Esophagus squamous epithelium (tissue), 5 donors: ENCODE measurements at places on chromosomes 1 and 21.

- no peak for DNase-seq
These were observed 250.8 kb downstream of the KCNJ6 start for GRCh38 chr21:37665230-37666024.

DNA sequence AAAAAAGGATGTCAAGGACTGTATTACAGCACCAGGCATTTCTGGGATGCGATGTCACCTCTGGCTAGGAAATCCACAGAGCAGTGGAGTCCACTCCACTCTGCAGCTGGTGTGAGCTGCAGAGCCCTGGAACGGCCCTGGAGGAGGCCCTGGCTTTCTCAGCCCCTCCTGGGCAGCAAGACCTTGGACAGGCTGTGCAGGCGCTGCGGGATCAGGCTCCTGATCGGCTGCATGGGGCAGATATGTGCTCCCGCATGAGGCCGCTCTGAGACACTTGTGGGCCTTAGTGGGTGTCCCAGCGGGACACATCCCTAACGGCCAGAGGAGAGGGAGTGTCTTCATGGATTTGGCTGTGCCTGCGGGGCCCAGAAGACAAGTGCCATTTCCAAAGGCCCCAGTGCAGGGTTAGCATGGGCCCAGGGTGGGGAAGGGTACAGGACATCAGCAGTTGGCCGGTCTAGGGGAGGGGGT lies 6.2 kb downstream of the DNMT3L start:
- DNase-seq = no peak

DNA sequence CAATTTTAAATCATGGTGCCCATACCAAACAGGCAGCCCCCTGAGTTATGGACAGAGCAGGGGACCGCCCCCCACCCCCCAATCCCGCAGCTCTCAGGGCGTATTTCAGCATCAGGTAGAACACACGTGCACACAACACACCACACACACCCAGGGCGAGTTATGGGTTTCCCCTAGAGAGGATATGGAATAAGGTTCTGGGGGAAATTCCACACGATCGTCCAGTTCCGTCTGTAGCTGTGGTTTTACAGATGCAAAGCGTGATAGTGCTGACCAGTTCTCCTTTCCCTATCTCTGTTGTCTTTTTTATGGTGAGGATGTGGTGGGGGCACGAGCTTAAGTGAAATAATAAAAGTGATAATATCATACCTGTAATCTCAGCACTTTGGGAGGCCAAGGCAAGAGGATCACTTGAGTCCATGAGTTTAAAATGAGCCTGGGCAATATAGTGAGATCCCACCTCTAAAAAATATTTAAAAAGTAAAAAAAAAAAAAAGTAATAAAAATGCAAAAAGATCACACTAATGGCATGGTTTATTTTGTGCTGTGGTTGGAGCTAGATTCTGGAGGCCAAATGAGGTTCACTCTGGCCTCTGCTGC lies 25.1 kb downstream of the C2CD2 start:
- no peak for DNase-seq

DNA sequence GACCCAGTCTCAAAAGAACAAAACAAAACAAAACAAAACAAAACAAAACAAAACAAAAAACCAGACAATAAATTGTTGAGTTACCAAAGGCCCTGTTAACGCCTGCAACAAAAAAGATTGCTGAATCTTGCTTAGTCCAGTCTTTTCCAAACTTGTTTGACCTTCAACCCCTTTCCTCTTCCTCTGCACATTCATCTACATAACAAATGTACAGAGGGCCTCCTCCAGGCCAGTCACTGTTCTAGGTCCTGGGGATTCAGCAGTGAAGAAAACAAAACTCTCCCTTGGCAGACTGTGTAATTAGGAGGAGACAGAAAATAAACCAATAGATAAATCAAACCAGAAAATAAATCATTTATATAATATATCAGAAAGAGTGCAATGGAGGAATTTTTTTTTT lies 294.0 kb upstream of the ADGRL2 start:
- no peak for DNase-seq

DNA sequence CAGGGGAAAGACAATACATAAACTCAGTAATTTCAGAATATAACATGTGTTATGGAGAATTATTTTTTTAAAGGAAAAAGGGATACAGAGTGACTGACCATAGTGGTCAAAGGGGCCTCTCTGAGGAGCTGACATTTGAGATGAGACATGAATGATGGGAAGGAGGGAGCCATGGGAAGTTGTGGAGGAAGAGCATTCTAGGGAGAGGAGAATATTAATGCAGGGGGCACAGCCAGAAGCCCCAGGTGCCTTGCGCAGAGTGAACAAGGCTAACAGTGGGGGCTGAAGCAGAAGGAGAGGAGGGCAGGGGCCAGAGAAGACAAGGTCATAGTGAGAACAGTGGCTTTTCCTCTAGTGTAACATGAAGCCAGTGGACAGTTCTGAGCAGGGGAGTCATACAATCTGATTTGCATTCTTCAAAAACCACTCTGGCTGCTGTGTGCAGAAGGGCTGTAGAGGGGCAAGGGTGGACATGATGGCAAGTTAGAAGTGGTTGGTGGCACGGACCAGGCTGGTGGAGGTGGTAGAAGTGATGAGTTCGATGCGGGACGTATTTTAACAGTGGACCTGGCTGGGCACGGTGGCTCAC lies 28.2 kb upstream of the IFNLR1 start:
- DNase-seq = no peak

DNA sequence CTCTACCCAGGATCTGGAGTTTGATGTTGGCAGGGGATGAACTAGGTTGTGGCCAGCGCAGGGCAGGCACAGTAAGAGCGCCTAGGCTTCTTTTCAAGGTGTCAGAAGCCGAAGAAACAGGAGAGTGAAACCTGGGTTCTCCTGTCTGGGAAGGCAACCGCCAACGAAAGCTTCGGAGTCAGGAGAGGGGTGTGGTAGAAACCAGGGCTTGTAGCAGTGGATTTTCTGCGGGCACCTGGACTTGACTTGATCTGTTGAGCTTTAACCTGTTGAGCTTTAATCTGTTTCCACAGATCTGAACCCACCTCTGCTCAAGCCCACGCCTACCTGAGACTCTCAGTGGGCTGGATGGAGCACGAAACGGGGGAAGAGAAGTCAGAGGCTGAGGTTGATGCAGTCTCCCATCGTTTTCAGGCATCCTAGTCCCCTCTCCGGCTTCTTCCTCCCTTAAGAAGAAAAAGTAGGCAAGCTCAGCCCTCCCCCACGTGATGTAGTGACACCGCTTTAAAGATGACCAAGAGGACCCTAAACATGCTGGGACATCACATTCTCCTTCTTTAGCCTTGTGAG lies 9.3 kb downstream of the HLX start:
- no peak for DNase-seq
